Stimulated activated CD8-positive, alpha-beta memory T cell treated with anti-CD3 and anti-CD28 coated beads, Interleukin-15, amount 100 ng/mL, for 24 hours (primary cell): ENCODE measurements at places on chromosomes 5 and 9.

- DNase-seq = no peak
These were observed 1224.0 kb upstream of the CDH18 start for GRCh38 chr5:21212026-21212425.

DNA sequence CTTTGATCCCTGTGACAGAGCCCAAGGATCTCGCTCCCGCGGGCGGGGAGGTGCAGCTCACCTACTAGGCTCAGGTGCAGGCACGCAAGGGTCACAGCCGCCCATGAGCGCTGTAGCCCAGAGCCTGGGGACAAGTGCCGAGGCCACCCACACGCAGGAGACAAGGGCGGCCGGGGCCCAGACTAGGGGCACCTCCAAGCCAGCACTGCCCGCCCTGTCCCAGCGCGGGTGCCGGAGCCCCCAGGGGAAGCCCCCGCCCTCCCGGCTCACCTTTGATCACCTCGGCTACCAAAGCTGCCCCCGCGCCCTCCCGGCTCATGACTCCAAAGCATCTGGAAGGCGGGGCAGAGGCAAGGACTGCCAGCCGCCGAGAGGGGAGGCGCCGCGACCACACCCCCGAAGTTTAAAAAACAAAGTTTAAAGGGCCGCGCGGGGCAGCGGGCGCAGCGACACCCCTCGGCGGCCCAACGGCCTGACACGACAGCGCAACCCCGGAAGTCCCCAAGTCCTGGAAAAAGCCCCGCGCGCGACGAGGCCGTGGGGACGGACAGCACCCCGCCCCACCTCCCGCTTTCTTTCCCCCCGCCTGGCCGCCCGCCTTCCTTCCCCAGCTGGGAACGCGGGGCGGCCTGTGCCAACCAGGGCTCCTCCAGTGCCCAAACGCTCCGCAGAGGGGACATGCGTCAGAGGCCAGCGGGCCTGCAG lies 53.0 kb downstream of the CDC14B start:
- peak; percentile 41 for DNase-seq

DNA sequence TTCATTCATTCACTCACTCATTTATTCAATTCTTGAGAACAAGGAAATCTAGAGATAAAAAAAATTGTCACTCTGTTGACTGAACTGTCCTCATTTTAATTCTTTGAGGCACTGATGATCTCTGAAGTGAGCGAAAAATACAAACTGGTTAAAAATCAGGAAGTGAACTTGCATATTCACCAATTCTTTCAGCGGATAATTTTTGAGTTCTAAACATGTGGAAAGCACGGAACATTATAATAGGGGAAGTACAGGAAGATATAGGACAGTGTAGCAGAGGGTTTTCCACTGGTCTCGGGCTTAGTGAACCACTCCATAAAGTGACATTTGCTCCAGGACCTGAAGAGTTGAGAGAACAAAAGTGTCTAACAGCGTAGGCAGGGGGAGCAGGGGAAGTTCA lies 169.5 kb downstream of the TLR4 start:
- DNase-seq = no peak

GRCh38 chr5:73482383-73483136 lies 15.7 kb upstream of the BTF3 start:
- DNase-seq = no peak

- no peak for DNase-seq
These were observed 211.7 kb upstream of the GLRA1 start for GRCh38 chr5:152136321-152136720.

GRCh38 chr5:174693697-174694385 lies 30.5 kb upstream of the MSX2 start:
- DNase-seq = no peak

- no peak for DNase-seq
These were observed at the start of gene SPATA6L for GRCh38 chr9:4666042-4666699. TSS of gene SPATA6L (minus strand) at chr9:4666480. CDS start at chr9:4666250, 230 bp downstream.

GRCh38 chr9:73138516-73138915 lies 13.1 kb upstream of the ANXA1 start:
- DNase-seq = no peak

DNA sequence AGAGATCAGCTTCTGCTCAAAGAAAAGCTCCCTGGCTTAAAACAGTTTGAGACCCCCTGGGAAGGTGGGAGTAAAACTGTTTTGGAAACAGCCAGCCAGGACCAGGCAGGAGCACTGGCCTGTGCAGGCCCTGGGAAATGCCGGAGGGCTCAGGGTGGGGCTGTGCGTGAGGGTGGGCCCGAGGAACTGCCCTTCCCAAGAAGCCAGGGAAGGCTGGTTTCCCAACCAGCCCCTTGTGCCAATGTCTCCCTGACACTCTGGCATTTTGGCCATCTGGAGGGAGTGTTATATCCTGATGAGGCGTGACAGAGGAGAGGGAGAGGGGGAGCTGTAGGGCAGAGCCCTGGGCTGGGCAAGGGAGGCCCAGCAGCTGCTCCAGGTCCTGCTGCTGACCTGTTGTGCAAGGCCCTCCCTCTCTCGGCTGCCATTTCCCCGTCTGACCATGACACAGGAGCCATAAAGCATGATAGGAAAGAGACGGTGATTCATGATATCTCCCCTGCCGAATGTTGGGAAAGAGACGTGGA lies 16.1 kb downstream of the OLFML2A start:
- DNase-seq = no peak

- DNase-seq = no peak
These were observed 9.5 kb downstream of the ZNF367 start for GRCh38 chr9:96408409-96409280.

- no peak for DNase-seq
These were observed 1298.8 kb upstream of the CDH6 start for GRCh38 chr5:29894668-29895067.

DNA sequence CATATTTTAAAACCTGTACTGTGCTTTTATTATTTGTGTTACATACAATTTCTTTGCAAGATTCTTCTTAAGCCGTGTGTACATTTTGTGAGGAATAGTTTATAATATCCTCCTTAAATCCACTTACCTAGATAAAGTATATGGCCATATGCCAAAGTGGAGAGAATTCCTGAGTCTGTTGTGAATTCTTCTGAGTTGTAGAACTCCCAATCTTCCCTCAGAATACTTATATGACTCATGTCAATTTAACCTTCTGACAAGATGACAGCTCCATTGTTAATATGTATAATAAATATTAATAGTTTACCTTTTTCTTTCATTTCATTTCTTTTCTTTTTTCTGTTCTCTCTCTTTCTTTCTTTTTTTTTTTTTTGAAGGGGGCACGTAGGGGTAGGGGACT lies 6.0 kb upstream of the RICTOR start:
- no peak for DNase-seq

DNA sequence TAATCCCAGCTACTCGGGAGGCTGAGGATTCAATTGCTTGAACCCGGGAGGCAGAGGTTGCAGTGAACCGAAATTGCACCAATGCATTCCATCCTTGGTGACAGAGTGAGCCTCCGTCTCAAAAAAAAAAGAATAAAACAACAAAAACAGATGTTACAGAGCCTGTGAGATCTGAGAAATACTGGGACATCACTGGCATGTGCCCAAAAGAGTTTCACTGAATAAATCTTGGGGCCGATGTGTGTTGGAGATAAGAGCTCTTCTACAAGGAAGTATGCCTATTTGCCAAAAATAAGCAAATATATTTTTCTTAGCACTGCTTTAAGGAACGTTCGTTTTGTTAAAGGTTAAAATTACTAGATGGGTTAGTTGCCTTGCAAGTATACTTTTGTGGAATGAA lies 55.1 kb downstream of the KIAA1958 start:
- DNase-seq = no peak

- no peak for DNase-seq
These were observed 129.6 kb downstream of the COL23A1 start for GRCh38 chr5:178460598-178460997.

GRCh38 chr5:88884608-88884877 lies 1.6 kb upstream of the MEF2C start:
- no peak for DNase-seq
